ENCODE measurements at places on chromosomes 7 and 10. TPM values are rescaled to one million over a fixed set of nuclear protein-coding genes. Genes with fewer than 3 reads are reported as not detected.

The NPSR1 gene
- total RNA-seq = not detected

The FBH1 gene
- 90.8 TPM for total RNA-seq

The CYP2C9 gene
- total RNA-seq = not detected

The DGKI gene
- total RNA-seq = 0.39 TPM

The SDK1 gene
- total RNA-seq = 5.1 TPM

The HTR5A gene
- not detected for total RNA-seq

The HOXA2 gene
- not detected for total RNA-seq

The SAP25 gene
- 4.1 TPM for total RNA-seq

The USP6NL gene
- 23.0 TPM for total RNA-seq

The CCL26 gene
- 6.2 TPM for total RNA-seq

The GPNMB gene
- total RNA-seq = 0.76 TPM

The JCAD gene
- 2.3 TPM for total RNA-seq

The UCMA gene
- total RNA-seq = 8.6 TPM

The ABCC2 gene
- 0.45 TPM for total RNA-seq

The CD36 gene
- total RNA-seq = 1.8 TPM

The IL2RA gene
- not detected for total RNA-seq

The CRTAC1 gene
- total RNA-seq = 1.2 TPM

The MMRN2 gene
- 1.0 TPM for total RNA-seq

The NRP1 gene
- 3.5 TPM for total RNA-seq

The GBX1 gene
- total RNA-seq = 1.8 TPM

The SP8 gene
- 4.4 TPM for total RNA-seq

The ELFN1 gene
- total RNA-seq = 5.0 TPM

The SPDYE5 gene
- not detected for total RNA-seq

The UNCX gene
- not detected for total RNA-seq

The NODAL gene
- 29.9 TPM for total RNA-seq

The FRMPD2 gene
- not detected for total RNA-seq

The PRLHR gene
- total RNA-seq = not detected

The CCDC3 gene
- total RNA-seq = 5.2 TPM

The RARRES2 gene
- total RNA-seq = 169 TPM

The CAV1 gene
- total RNA-seq = 16.0 TPM
